ENCODE measurements at places on chromosomes 7 and 10.

GRCh38 chr10:104809288-104810090 is 168.4 kb downstream of the SORCS3 start:
- peak; percentile 3 for DNase-seq

DNA sequence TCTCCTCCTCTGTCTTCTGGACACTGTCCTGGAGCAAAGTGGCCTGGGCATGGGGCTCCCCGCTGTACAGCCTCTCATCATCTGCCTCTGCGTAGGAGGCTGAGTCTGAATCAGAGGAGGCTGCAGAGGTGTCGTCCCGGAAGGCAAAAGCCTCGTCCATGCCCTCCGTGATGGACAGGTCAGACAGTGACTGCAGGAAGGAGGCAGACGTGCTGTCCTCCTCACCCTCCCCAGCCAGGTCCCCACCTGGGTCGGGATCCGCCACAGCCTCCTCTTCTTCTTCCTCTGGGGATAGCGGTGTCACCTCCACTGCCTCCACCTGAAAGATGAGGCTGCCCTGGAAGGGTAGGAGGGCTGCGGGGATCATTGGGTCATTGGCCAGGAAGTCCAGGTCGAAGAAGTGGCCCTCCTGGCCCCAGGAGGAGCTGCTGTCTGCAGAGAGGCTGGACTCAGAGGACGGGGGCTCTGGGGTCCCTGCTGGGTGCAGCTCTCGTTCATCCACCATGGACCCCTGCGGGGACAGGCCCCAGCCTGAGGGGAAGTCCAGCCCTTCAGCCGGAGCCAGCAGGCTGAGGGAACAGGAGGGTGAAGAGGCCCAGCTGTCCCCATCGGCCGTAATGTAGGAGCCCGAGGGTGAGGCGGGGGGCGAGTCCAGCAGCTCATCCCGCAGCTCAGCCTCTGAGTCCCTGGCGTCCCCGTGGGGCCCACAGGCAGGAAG is 3.7 kb downstream of the NACAD start:
- no peak for DNase-seq

DNA sequence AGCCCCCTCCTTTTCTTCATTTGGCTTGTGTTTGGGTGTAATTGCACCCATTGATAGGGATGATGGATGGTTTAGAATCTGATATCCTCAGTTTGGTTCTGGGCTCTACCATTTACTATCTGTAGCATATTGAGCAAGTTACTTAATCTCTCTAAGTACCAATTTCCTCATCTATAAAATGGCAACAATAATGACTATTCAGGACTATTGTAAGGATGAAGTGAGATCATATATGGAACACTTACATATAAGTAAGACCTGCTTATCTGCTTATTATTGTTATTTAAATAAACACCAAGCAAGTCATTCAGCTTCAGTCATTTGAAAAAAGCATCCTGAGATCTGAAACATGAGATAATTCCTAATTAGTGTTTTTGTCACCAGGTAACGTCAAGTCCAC is 127.0 kb downstream of the SEC23IP start:
- no peak for DNase-seq

GRCh38 chr10:102470579-102471546 is 19.5 kb upstream of the C10orf95 start:
- no peak for DNase-seq

DNA sequence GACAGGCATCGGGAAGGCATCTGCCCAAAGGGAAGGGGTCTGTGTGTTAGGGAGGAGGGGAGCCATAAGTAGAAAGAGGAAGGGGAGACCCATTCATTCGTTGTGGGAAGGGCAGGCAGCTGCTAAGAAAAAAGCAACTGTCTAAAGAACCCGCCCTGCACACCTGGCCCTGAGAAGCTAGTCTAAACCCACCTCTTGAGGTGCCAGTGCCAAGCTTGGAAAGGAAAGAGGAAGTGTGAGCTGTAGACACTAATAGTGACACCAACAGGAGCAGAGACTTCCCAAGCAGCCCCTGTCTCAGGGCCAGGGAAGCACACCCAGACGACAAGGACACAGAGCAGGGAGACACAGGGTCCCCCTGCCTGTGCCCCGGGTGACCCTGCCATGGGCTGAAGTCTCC is 40.8 kb upstream of the PRSS58 start:
- no peak for DNase-seq

DNA sequence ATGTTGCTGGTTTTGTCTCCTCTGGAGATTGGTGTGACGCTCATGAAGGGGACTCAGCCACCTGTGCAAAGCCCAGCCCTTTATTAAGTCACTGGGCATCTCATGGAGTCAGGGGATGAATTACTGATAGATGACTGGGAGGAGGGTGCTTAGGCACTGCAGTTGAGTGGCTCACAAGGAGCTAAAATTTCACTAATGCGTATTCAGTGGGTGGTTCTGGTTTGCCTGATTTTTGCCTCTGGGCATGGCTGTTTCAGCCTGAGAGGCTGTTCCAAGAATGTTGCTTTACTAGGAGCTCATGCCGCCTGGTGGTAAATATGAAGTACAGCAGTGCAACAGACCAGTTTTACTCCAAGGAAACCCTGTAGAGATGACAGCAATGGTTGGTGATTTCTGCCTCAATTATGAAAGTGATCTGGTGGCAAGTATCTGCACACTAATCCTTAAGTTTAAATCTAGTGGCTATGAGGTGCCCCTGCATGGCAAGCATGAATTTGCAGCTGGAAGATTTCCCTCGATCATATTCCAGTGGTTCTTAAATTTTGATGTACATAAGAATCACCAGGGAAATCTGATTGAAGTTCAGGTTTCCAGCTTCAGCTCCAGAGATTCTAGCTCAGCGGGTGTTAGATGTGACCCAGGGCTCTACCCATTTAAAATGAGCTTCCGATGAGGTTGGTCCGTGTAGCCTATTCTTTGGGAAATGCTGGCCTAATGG is 19.9 kb downstream of the ACTA2 start:
- DNase-seq, result peak; percentile 69

DNA sequence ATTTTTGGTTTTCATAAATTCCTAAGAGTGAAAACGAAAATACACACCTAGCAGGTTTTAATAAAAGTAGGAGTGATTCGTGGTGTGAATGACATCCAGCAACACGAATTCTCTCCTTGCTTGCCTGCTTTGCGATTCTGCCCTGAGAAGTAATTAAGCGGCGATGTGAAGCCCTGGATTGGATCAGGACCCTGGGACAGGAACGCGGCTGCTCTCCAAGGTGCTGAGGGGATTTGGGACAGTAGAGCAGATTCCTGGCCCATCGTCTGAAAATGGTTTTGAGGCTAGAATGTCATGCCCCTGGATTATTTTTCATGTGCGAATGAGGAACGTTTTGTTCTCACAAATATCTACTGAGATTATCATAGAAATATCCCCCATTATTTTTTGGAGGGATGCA is 7.8 kb downstream of the NPS start:
- DNase-seq, result peak; percentile 12

DNA sequence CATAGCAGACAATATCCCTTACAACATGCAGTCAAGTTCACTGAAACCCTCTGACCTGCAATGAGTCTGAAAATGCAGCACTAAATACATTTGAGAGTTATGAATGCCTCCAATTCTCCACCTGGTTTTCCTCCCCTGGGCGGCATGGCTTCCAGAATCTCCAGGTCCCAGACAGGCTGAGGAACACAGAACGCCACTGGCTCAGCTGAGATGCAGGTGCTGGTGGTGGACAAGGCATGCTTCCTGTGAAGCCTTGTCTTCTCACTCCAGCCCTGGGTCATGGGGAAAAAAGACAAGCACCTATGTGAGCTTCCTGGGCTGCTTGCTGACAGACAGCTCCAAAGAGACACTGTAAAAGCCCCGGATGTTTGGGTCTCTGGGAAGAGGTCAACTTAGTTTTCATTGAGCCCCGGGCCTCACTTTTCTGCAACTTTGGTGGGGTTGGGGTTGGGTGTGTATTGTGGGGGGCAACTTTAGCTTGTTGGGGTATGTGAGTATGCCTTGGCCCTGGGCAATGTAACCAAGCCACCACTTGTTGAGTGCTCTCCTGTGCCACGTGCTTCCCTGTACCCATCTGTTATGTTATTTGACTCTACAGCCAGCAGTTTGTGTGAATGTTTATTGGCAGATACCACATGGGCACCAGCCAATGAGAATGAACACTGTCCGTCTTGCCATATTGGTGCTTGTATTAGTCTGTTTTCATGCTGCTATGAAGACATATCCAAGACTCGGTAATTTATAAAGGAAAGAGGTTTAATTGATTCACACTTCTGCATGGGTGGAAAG is 127.8 kb downstream of the EMX2 start:
- no peak for DNase-seq

DNA sequence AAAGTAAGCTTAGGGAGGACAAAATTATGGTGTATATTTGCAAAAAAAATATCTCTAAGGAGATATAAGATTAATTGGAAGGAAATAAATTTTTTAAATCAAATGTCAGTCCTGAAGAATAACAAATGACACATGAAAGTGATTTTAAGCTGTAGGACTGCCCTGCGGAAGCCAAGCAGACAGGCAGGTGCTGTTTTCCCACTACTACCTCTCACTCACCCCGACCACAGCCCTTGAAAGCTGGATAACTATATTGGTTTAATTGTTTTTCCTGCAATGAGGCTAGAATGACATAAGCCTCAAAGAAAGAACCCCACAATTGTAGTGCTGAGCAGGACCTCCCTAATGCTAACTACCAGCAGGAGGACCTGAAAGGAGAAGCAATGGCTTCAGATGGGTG is 68.6 kb upstream of the VIPR2 start:
- DNase-seq, result no peak

GRCh38 chr10:118017071-118017740 is 29.5 kb downstream of the RAB11FIP2 start:
- no peak for DNase-seq

DNA sequence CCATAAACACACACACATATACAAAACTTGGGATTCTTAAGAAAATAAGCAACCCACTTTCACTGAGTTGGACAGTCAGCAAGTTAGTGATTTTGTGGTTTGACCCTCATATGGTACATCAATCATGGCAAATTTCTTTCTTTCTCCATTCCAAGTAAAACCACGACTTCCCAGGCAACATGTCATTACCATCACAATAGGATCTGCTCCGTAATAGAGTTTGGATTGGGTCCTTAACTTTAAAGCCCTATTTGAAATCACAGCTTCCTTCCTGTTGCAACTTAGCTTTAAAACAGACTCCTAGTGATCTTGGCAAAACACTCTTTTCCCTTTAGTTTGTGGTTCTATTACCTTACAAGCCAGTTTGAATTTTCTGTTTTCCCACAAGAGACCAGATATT is 483.6 kb downstream of the INHBA start:
- DNase-seq, result no peak

DNA sequence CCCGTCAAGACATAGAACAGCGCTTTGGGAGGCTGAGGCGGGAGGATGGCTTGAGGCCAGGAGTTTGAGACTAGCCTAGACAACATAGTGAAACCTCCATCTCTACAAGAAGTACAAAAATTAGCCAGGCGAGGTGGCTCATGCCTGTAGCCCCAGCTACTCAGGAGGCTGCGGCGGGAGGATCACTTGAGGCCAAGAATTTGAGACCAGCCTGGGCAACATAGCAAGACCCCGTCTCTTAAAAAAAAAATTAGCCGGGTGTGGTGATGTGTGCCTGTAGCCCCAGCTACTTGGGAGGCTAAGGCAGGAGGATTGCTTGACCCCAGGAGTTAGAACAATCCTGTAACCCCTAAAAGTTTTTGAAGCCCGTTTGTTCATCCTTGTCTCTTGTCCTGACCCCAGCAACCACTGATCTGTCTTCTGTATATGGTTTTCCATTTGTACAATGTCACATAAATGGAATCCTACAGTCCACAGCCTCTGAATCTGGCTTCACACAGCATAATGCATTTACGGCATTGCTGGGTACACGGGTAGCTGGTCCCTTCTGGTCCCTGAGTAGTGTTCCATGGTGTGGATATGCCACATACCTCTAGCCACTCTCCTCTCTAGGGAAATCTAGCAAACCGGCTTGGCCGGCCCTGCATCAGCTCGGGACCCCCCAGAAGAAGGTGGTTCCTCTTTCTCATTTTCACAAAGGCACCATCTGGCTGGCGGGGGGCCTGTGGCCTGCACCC is 8.4 kb downstream of the GTF2IRD1 start:
- DNase-seq, result no peak

DNA sequence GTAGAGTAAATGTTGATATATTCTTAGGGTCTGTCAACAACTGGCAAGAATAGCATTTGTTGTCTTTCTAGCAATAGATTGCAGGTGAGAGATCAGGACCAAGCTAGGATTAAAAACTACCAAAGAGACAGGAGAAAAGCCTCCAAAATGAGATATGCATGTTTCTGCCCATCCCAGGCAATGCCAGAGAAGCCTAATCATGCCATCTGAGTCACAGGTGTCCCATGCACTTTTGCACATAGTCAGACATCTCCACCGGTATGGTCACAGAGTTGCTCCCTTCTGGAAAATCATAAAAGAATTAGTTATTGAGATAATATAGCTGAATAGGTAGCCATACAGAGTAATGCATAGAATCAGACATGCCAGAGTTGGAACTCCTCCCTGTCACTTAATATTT is 50.6 kb downstream of the PDK4 start:
- no peak for DNase-seq

- no peak for DNase-seq
Observed at GRCh38 chr10:72470666-72471065, 115.9 kb upstream of the DNAJB12 start.

GRCh38 chr7:99674995-99675742 is 4.6 kb downstream of the CYP3A5 start:
- DNase-seq, result no peak

DNA sequence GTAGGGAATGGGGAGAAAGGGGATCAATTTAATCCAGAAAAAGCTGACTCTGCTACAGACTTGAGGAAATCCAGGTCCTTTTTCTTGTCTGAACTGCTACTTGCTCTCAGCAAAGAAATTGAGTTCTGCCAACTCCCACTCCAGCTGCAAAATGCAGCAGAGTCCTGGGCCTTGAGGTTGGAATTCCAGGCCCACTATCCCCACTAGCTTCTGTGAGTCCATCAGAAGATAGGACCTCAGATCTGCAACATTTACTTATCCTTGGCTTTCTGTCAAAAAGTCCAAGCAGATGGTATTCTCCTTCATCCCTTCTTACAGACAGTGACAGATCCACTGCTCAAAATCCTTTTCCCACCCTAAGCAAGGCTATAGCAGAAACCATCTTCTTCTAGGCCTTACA is 219.2 kb downstream of the ARHGAP12 start:
- DNase-seq, result no peak

DNA sequence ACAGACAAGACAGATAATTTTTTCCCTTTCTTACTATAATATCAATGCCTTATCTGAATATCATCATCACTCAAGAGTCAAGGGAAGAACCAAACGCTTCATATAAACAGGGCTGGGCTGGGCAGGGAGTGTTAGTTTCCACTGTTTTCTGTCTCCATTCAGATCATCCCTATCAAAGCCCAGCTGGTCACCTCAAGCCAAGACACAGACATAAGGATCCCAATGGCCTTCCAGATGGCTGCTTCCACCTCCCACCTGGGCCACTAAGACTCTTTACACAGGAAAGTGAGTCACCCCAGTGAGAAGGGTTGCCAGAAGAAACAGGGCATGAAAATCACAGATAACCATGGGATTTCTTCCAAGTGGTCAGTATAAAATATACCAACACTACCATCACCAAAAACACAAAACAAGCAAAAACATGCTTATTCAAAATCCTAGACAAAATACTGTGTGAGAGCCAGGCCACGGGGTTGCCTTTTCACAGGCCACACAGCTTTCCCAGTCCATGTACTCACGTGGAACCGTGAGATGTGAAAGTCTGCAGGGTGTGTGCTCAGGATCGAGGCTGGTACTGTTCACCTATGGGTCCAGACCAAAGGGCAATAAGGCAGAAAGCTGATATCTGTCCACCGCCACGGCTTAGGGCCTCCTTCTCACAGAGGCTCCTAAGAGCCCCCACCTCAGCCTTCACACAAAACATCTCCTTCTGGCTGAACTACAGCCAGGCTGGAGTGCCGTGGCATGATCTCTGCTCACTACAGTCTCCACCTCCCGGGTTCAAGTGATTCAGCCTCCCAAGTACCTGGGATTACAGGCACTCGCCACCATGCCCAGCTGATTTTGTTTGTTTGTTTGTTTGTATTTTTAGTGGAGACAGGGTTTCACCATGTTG is 5.7 kb downstream of the PRSS1 start:
- DNase-seq, result no peak

Data from KBM-7 (cell line).